ENCODE measurements at places on chromosomes 1 and 21. TPM values are rescaled to one million over a fixed set of nuclear protein-coding genes. Genes with fewer than 3 reads are reported as not detected.

GRCh38 chr1:161091796-161092507 is 2.6 kb upstream of the NECTIN4 start:
- no peak for DNase-seq

- no peak for DNase-seq
Observed at GRCh38 chr1:2391931-2392509, 379 bp downstream of the RER1 start.

- DNase-seq: peak; percentile 24
Observed at GRCh38 chr1:51926171-51926812, 47.8 kb upstream of the NRDC start.

- no peak for DNase-seq
Observed at GRCh38 chr1:18934205-18935000, 22.1 kb downstream of the IFFO2 start.

- DNase-seq: peak; percentile 76
Observed at GRCh38 chr1:172906778-172907592, 143.8 kb downstream of the TNFSF18 start.

GRCh38 chr1:224860488-224861338 is 68.8 kb upstream of the DNAH14 start:
- no peak for DNase-seq

- no peak for DNase-seq
Observed at GRCh38 chr1:62487956-62488355, 51.1 kb downstream of the USP1 start.

- no peak for DNase-seq
Observed at GRCh38 chr1:177310326-177310725, 139.6 kb downstream of the BRINP2 start.

DNA sequence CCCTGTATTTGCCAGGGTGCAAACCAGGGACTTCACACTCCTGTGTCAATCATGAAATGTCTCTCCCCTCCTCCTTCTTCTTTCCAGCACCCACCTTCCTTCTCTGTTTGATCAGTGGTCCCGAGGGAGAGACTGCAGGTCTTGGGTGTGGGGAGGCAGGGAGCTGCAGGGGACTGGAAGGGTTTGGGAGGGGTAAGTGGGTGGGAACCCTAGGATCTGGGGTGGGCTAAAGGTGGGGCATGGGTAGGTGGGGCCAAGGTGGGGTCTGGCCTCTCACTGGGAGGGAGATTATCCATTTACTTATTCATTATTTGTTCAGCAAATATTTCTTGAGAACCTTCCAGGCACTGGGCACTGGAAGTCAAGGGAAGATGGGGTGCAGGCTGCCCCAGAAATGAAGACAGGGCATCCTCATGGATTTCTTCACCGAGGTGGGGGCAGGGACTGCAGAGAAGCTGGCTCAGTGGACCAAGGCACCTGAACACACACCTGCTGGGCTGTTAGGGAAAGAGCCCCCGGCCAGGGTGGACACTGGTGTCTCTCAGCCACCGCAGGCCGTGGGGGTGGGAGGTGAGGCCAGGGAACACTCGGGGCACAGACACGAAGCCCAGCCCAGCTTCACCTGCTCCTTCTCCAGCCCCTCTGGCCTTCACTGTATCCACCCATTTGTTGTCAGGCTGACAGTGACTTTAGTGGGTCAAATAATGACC is 193.9 kb upstream of the C1orf174 start:
- DNase-seq: no peak

DNA sequence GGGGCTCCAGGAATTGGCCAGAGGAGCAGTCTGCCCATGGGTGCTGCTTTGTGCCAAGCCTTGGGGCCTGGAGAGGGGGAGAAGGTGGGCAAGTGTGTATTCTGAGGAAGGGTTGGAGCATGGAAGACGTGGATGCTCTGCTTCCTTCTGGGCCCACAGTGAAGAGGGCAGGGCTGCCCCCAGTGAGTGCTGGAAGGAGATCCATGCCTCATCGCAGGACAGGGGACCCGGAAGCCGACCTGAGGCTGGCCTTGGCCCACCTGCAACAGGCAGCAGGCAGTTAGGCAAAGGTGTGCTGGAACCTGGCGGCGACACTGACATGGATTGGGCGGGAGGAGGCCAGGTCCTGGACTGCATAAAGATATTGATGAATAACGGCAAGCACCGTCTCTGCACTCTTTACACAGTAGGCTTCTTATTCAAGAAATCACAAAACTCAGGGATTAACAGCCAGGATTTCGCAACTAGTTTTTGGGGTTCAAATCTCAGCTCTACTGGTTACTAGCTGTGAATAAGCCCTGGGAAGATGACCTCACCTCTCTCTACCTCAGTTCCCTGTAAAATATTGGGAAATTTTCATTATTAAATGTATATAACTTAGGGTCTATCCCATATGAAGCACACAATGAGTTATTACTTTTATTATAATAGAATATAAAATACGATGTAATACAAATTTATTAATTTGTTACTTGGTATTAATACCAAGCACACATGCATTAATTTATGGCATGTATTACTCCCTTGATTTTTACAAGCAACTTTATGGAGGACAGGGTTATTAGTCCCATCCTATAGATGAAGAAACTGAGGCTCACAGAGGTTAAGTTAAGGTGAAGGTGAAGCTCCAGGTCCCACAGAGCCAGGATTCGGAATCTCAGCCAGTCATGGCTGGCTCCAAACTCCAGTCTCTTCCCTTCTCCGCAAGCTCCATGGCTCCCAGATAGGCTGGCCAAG is 62.3 kb downstream of the DHRS3 start:
- DNase-seq: no peak

GRCh38 chr1:58805716-58806571 is 22.1 kb upstream of the JUN start:
- DNase-seq: no peak

- DNase-seq: no peak
Observed at GRCh38 chr21:41932576-41933312, 21.1 kb downstream of the C2CD2 start.

The ADAM30 gene
- not detected for polyA plus RNA-seq

The CD1C gene
- 1.2 TPM for polyA plus RNA-seq

The CFAP141 gene
- not detected for polyA plus RNA-seq

The COL24A1 gene
- 5.1 TPM for polyA plus RNA-seq

The WLS gene
- polyA plus RNA-seq: 92.5 TPM

The LRRC38 gene
- polyA plus RNA-seq: 30.2 TPM
